ENCODE measurements at places on chromosomes 7 and 10. TPM values are rescaled to one million over a fixed set of nuclear protein-coding genes. Genes with fewer than 3 reads are reported as not detected.

DNA sequence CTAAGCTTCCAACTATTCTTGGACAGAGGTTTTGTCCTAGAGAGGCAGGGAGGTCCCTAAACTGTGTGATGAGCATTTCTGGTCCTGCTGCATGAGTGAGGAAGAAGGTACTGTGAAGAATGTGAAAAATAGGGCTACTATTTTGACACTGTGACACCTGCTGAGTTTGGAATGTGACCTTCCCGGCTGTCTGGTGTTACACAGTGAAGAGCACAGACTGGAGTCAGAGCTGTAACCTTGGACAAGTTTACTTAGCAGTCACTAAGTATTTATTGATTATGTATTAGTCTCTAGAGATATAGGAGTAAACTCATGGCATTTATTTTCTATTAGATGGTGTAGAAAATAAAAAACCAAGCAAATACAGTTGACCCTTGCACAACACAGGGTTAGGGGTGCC, 12.3 kb downstream of the GOLGA7B start:
- DNase-seq: no peak

- DNase-seq: no peak
These were observed 93.7 kb upstream of the NMT2 start for GRCh38 chr10:15262036-15262713.

DNA sequence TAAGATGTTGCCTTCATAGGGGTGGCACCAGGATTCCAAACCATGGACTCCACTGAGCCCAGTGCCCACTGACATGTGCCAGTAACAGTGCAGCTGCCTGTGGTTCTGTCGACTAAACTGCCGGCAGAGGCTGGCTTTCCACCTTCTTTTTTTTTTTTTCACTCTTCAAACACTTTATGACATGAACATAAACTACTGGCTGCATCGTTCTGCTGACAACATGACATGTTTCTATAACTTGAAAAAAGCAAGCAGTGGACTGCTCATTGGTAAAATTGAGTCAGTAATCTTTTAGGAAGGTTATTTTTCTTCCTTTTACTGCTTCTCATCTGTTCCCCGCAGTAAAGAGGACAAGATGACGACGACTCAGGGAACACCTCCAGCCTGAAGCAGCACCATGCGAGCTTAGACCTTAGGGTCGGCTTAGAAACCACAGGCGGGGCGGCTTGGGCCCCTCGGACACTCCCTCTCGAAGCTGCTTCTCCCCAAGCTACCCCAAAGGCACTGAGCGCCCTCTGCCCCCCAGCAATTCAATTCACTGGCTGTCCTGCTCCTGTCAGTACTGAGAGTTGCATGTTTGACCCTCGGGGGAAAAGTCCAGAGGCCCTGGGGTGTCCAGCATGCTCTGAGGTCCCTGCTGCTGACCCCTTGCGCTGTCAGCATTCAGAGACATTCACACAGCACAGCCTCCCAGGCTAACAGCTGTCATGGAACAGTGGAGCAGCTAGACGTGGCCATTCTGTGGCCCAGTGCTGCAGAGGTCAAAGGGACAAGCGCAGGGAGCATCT, 112.5 kb downstream of the EGFR start:
- no peak for DNase-seq

- peak; percentile 87 for DNase-seq
These were observed 102.8 kb downstream of the PIP4K2A start for GRCh38 chr10:22611425-22612115.

GRCh38 chr7:68601826-68602225, 996.4 kb upstream of the AUTS2 start:
- DNase-seq: no peak

GRCh38 chr7:153381275-153382040, 621.9 kb downstream of the ACTR3B start:
- peak; percentile 17 for DNase-seq

DNA sequence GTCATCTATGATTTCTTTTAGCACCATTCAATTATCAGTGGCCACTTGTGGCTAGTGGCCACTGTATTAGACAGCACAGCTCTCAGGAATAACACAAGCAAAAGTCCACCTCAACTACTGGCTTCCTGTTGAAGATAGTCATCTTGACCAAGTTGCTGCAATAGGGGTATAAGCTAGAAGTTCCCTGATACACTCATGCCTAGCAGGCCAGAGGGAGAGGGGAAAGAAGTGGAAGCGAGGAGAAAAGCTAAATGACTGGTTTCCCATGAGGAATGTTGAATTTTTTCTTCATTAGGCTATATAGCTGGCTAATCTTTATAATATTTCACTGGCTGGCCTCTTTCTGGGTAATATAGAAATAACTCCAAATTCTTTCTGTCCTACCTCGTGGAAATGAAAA, 327.5 kb upstream of the MEOX2 start:
- no peak for DNase-seq

GRCh38 chr10:117471344-117471874, 71.1 kb upstream of the EMX2 start:
- DNase-seq: no peak

DNA sequence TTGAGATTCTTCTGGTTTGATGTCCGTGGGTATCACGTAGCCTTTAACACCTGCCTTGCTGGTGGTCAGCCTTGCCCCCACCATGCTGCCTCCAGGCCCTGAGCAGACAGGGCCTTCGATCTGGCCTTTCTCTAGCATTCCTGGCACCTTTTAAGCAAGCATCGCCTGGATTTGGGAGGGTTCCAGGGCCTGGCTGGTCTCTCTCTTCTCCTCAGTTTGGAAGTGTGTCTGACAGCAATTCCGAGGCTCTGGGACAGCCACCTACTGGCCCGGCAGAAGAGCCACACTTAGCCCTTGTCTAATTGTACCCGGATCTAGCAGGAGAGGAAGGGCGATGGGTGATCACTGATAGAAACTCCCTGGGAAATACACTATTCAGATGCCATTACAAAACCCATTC, 441.3 kb upstream of the MKI67 start:
- DNase-seq: no peak

DNA sequence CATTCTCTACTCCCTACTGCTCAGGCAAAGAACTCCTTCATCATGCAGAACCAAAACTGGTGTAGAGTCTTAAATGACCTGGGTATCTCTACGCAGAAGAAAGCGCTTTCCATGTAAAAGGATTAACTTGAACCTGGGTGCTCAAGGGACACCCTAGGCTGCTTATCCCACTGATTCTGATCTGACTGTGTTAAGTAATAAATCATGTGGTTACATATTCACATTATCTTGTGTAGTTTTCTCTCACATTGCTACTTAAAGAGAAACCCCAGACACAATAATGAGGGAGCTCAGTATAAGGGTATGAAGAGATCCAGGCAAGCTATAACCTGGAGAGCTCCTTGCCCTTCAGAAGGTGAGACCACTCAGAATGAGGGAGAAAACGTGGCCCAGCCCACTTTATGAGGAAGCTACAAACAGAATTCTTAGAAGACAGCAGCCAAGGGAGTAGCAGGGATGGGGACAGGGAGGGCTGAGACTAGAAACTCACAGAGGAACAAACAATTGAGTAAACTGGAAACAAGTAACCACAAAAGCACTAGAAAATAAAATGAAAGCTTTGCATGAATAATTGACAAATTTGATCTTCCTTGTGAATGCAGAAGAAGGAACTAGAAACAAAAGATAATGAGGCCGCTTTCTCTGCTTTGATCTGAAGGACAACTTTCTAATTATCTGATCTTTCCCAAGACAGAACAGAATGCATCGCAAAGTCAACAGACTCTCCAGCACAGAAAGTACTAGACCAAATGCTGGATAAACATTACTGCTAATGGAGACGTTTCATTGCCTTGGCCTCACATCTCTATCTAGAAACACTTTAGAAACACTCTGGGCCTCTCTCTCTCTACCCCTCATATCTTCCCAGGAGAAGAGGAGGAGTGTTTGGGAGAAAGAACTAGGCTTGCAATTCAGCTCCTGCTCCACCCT, 76.1 kb downstream of the LRRC17 start:
- no peak for DNase-seq

DNA sequence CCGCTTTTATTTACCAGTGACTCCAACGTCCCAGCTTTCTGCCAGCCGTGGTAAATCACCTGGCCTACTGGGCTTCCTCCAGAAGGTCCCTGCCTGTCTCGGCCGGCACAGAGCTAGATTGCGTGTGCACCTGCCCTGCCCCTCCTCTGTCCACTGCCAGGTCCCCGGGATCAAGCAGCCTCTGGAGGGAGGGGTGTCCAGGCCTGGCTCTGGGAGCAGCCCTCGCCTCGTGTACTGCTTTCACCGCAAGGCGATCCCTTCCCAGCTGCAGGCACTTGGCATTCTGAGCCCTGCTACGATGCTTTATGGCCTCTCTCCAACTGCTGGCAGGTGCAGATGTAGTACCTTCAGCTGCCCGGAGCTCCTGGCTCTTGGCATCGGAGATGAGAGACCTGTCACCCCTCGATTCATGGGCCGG, 7.4 kb downstream of the SLC29A3 start:
- DNase-seq: no peak

- peak; percentile 62 for DNase-seq
These were observed 11.2 kb upstream of the ZNF485 start for GRCh38 chr10:43594944-43595589.

GRCh38 chr10:18759575-18759974, 100.3 kb downstream of the ARL5B start:
- no peak for DNase-seq

DNA sequence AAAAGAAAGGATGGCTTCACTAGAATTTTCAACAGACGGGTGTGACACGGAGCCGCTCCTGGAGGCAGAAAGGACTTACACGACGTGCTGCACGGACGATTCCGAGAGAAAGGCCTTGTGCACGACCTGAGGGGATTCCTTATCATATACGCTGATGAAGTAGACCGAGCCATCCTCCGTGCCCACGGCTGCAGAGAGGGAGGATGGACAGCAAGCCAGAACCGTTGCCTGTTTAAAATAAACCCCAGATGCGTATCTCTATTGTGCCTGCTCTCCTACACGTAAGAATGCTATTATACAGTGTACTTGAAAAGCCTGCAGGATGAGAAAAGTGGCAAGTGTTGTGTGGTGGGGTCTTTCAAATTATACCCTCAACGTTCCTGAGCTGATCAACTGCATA, 38.4 kb downstream of the CFAP43 start:
- no peak for DNase-seq

DNA sequence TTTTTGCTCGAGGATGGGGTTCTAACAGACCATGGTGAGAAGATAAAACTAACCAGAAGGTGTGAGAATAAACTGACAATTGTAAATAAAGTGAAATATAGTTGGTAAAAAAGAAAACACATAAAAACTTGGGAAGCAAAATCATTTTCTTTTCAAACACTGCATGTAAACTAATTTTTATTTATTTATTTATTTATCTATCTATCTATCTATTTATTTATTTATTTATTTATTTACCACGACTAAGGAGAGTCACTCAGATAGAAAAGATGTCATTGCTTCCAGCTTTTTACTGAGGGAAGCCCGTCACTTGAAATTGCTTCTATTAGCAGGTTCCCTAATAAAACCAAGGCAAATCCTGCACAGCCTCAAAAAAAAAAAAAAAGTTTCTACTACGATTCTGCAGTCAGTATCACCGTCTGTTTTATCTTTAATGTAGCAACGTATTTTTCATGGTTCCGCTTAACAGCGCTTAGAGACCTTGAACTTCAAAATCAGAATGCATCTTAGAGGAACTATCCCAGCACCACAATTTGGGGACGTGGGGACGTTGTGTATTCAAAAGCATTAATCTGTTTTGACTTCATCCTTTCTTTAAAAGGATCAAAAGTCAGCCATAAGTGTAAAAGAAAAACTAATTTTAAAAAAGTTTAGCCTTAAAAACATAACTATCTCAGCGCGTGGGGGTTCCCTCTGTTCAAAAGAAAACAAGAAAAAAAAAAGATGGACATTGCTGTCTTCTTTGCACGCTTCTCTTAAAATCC, 33.3 kb upstream of the EBLN1 start:
- no peak for DNase-seq

- no peak for DNase-seq
These were observed 45.1 kb upstream of the AGR3 start for GRCh38 chr7:16926861-16927260.

DNA sequence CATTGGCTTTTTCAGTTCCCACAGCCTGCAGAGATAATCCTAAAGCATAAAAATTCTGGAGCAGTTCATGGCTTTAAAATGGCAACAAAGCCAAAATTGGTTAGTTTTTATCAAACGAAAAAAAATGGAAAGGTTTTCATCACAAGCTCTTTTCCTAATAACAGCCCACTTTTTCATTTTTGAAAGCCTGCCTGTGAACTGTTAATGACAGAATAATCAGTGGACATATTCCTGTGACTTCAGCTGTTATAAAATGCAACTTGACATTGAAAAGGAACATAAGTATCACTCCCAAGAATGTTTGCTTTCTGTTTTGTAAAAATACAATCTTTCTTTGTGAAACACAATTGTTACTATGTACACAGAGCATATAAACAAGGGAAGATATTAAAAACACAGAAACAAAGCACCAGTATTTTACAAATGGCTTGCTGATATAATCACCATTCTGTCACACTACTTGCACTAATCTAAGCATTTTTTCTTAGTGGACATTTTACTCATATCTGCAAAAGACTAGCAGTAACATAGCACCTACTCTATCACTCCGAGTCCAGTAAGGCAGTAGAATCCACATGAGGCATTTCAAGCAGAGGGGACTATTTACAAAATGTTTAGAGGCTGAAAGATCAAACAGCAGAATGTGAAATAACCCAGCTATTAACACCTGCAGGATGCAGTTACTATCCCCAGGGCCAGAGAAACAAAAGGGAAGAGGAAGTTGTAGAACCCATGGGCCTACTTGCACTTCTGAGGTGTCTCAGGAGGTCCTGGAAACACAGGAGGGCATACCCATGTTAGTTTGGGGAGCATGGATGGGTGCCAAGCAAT, 26.4 kb downstream of the MACC1 start:
- no peak for DNase-seq

GRCh38 chr10:84588971-84589370, 260.6 kb downstream of the CCSER2 start:
- no peak for DNase-seq

GRCh38 chr7:101112233-101112632, 14.7 kb upstream of the SERPINE1 start:
- no peak for DNase-seq

DNA sequence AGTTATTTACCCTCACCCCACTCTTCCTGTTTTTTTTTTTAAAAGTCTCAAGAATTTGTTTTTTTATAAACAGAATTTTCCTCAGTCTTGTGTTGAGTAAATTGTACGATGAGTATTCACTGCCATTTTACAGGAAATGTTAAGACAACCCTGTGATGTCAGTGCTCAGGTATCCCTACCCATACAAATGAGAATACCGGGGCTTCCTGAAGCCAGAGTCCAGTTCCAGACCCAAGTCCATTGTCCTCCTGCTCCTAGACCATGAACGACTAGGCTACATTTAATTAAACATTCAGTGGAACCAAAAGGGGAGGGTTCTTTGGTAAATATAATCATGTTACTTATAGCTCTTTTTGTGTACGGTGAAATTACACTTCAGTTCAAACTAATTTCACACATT, 79.2 kb downstream of the GNAI1 start:
- DNase-seq: no peak

GRCh38 chr10:45581582-45582385, 90.8 kb downstream of the ZFAND4 start:
- no peak for DNase-seq

NPC1L1 gene
- total RNA-seq: not detected

GIMAP1 gene
- total RNA-seq: 18.1 TPM

PARD3 gene
- 1.0 TPM for total RNA-seq

TEX47 gene
- not detected for total RNA-seq

SEPTIN14 gene
- total RNA-seq: not detected

IQUB gene
- total RNA-seq: not detected

COL28A1 gene
- total RNA-seq: not detected

SHTN1 gene
- 0.45 TPM for total RNA-seq

TDRD1 gene
- 0.04 TPM for total RNA-seq

CYTH3 gene
- 0.74 TPM for total RNA-seq

RAPGEF5 gene
- 0.69 TPM for total RNA-seq

LIPM gene
- not detected for total RNA-seq

C7orf33 gene
- total RNA-seq: not detected

TMEM229A gene
- total RNA-seq: not detected

SEMA3D gene
- total RNA-seq: not detected

SPDYE16 gene
- 0.30 TPM for total RNA-seq
